ENCODE measurements at places on chromosomes 7 and 10. TPM values are rescaled to one million over a fixed set of nuclear protein-coding genes. Genes with fewer than 3 reads are reported as not detected.

LDB3 gene
- total RNA-seq = 0.20 TPM

TMEM184A gene
- total RNA-seq = 44.6 TPM

CUTC gene
- total RNA-seq = 15.9 TPM

ABLIM1 gene
- 47.0 TPM for total RNA-seq

ACTL6B gene
- total RNA-seq = not detected

ANKRD30A gene
- not detected for total RNA-seq

Data from left lobe of liver (tissue), 2 donors.